ENCODE measurements at places on chromosomes 11 and 22. TPM values are rescaled to one million over a fixed set of nuclear protein-coding genes. Genes with fewer than 3 reads are reported as not detected.

- H3K27ac ChIP-seq: no peak overlapping the region
- no peak overlapping the region for H3K4me3 ChIP-seq
- H3K27me3 ChIP-seq: peaks cover 1% of the 10 kb centered on the region
- no peaks in the 10 kb centered on the region for H3K4me1 ChIP-seq
These were observed 97.8 kb downstream of the MYO18B start for GRCh38 chr22:25839755-25840154.

The ARHGAP20 gene
- not detected for total RNA-seq

The NXPE2 gene
- not detected for total RNA-seq

The LGALS12 gene
- not detected for total RNA-seq
